ENCODE measurements at places on chromosomes 6 and 20.

GRCh38 chr6:18260448-18261106, 3.8 kb downstream of the DEK start:
- no peak for DNase-seq

GRCh38 chr20:38326309-38326708, 20.0 kb upstream of the LBP start:
- DNase-seq, result no peak

- DNase-seq, result no peak
Measured at GRCh38 chr20:63261795-63262528, 7.7 kb upstream of the NKAIN4 start.

- peak; percentile 2 for DNase-seq
Measured at GRCh38 chr6:119077643-119078375, 655 bp downstream of the FAM184A start.

DNA sequence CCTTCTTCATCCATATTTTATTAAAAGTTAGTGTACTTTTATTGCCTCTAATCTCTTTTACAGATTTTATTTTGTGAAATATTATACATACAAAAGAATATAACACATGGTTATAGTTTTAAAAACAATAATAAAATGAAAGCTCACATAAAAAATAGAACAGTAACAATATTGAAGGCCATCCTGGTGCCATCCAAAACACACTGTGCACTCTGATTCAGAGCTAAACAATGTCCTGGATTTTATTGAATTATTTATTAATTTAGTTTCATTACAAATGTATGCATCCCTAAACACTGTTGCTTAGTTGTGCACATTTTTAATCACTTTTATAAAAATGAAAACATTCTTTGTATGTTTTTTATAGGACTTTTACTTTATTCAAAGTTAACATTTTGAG, 32.9 kb downstream of the RNF217 start:
- DNase-seq, result no peak

DNA sequence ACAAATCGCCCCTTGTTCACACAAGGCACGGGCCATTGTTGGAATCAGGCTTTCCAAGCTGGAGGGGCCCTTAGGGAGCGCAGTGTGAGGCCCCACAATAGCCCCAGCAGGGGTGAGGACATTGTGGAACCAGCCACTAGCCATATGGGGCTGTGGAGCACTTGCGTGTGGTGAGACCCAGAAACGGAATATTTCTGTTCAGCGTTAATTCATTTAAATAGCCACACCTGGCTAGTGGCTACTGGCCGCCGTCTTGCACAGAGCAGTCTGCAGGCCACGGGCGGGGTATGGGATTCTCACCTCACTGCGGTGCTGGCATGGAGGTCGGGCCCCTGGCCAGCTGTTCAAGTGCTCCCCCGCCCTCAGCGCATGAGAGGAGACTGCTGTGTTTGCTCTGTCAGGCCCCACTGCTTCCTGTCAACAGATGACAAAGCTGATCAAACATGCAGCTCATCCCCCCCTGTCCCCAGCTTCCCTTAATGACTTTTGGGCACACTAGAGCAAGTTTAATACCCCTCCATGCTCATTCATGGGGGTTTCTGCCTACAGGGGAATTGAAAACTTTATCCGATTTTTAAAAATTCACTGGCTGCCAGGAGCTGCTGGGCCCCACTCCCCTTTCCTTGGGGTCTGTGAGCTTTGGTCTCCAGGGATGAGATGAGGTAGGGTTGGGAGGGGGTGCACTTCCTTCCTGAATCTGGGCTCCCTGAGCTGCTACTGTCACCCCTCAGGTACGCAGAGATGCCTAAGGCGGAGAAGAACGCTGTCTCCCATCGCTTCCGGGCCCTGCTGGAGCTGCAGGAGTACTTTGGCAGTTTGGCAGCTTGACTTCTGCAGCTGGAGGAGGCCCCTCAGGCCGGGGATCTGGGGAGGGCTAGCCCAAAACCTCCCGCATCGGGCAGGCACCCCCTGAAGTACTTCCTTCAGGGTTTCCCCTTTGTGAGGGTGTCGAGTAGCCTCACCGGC, 13.6 kb downstream of the ITPA start:
- peak; percentile 99 for DNase-seq

DNA sequence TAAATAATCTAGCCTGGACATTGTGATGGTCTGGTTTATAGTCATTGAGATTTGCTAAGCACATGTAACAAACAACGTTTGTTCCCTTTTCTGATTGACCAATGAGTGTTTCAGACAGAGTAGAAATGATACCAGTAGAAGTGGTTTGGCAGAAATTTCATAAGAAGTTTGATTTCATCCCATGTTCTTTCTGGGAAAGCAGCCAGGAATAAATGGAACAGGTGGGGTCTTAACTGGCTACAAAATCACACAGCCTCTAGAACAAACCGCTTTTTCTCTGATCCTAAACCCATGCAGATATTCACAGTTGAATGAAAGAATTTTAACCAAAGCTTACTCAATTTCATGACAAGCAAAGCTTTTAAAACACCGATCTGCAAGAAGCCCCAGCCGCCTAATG, 227.5 kb downstream of the UST start:
- no peak for DNase-seq

DNA sequence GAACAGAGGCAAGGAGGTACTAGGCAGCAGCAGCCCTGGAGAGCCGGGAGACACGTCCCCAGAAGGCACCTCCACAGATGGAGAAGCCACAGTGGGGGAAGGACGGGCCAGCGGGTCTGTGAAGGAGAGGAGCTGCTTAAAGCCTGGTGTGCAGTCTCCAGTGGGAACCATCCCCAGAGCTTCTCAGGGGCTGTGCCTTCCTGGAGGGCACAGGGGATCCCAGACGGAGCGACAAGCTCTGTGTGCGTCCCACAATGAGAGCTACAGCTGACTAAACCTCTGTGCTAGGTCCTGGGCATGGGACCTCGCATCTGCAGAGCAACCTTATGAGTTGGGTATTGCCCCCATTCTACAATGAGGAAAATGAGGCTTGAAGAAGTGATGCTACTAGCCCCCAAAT, 50.7 kb downstream of the EZR start:
- no peak for DNase-seq

- DNase-seq, result no peak
Measured at GRCh38 chr20:20173254-20173653, 120.9 kb downstream of the CFAP61 start.

DNA sequence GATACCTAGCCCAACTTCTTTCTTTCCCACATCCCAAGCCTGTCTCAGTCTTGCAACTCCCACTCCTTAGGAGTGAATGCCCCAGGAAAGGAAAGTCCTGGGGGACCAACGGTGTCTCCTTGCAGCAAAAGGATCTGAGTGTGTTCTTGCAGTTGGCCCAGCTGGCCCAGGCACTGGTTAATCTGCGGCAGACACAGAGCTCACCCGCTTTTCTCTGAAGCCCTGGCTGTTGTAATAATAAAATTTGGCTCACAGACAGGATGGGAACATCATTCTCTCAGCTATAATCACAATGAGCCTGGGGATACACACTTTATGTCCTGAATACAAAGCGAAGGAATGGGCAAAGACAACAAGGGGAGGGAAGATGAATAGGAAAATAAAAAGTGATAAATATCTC, 287.0 kb upstream of the PRND start:
- no peak for DNase-seq

GRCh38 chr6:21598674-21599023, 5.1 kb downstream of the SOX4 start:
- DNase-seq, result no peak

DNA sequence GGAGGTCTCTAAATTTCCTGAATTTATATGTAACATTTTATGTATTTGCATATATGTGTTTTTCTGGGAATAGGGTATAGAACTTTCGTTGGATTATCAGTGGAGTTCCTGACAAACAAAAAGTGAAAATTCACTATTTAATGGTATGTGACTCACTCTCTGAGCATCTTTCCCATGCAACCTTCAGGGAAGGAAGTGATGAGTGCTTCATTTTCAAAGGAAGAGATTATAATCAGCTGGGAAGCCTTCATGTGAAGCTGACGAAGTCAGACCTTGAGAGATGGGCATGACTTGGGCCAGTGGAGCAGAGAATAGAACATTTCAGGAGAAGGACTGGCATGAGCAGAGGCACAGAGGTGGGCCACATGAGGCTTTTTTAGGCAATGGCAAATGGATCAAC, 72.7 kb downstream of the FAXC start:
- no peak for DNase-seq

- DNase-seq, result no peak
Measured at GRCh38 chr20:53412577-53413185, 181.0 kb downstream of the ZNF217 start.

GRCh38 chr6:133136177-133136880, 104.8 kb upstream of the EYA4 start:
- DNase-seq, result no peak

- no peak for DNase-seq
Measured at GRCh38 chr6:69883551-69883950, 17.2 kb downstream of the COL19A1 start.

- no peak for DNase-seq
Measured at GRCh38 chr6:2426561-2427340, 181.3 kb upstream of the GMDS start.

DNA sequence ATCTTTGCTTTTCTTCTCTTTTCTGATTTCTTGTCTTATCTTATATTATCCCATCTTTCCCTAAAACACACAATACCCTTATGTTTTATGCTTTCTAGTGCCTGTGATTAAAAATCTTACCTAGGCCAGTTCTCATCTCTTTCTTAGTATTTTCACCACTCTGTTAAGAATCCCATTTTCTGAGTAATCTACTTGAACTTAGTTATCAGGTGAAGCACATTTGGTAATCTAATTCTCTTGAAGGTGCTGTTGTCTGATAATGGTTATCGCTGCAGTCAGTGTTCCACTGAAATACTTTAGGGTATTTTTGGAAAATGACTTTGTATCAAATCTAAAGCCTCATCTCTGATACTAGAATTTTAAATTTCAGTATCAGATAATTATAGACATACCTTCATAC, 192.5 kb upstream of the MAN1A1 start:
- no peak for DNase-seq

GRCh38 chr6:56050530-56051201, 175.3 kb upstream of the BMP5 start:
- no peak for DNase-seq

- DNase-seq, result no peak
Measured at GRCh38 chr6:81531869-81532561, 220.5 kb downstream of the TENT5A start.

DNA sequence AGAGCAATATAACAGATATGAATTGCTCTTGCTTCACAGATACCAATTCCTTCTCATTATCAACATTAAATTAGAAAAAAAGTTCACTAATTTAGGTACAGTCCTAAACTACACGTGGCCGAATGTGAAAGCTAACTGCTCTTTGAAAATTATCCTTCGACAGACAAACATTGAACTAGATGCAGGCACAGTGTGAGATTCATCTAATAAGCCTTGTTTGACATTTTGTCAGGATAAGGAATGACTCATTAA, 1.1 kb downstream of the FAM184A start:
- DNase-seq, result no peak

- DNase-seq, result no peak
Measured at GRCh38 chr20:47305667-47306066, 50.8 kb downstream of the ZMYND8 start.

DNA sequence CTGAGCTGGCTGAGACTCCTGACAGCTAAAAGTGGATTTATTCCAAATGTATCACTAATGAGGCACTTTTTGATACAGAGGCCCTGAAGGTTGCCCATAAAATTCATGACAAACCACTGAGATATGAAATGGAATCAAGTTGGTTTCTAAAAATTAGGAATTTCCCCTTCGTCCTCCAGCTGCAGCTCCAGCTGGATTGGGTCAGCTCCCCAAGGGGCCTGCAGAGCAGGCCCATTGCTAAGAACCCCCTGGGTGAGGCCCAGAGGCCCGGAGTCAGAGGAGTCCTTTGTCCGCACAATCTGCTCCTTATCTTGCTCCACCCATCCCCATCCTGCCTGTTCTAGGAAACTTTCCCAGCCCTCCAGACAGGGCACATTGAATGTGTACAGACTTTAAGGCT, 163.5 kb upstream of the TOP1 start:
- DNase-seq, result no peak

DNA sequence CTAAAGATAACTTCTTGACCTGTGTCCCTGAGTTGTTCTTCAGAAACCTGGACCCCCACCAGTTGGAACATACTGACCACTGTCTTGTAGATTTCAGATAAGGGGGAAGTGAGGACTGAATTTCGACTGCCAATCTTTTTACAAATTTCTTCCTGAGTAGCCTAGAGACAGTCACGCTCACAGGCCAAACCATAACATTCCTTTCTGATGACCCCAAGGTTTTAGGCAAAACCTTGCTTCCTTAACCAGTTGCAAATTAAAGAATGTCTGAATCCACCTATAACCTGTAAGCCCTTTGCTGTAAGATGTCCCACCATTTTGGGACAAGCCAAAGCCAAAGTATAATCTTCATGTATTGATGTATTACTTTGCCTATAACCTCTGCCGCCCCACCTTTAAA, 306.9 kb downstream of the LRFN2 start:
- DNase-seq, result no peak

DNA sequence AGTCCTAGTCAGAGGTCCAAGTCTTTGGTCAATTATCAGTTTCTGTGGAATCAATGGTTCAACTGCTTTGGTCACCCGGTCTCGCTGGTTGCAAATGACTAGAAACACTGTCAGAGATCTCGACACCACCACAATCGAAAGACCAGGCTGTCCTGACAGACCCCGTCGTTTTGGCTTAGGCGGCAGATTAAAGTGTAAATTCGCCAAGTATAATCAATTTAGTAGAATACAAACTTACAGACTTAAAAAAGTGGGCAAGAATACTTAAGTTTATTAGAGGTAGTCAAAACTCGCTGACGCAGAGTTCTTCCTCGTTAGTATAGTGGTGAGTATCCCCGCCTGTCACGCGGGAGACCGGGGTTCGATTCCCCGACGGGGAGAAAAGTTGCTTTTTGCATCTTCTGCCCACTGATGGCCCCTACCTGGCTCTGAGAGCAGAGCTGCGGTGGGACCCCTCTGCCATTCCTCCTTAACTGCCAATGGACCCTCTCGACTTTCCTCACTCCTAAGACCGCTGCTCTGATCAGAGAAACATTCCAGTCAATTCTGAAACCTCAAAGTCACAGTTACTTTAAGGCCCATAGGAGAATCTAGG, 30.6 kb upstream of the ZNF184 start:
- DNase-seq, result peak; percentile 64

DNA sequence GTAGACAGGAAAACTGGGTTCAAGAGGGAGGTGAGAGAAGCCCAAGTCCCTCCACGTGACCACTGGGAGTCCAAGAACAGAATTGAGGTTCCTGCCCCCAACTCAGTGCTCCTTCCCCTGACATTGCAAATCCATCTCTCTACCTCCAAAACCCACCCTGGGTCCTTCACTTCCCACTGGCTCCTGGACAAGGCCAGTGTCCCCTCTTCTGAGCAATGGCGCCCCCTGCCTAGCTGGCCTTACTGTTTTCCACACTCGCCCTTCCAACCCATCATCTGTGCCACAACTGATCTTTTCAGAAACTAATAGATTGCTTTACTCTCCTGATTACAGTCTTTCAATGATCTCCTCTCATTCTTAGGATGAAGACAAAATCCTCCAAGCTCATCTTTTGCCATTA, 200.3 kb downstream of the ANKRD60 start:
- DNase-seq, result no peak

DNA sequence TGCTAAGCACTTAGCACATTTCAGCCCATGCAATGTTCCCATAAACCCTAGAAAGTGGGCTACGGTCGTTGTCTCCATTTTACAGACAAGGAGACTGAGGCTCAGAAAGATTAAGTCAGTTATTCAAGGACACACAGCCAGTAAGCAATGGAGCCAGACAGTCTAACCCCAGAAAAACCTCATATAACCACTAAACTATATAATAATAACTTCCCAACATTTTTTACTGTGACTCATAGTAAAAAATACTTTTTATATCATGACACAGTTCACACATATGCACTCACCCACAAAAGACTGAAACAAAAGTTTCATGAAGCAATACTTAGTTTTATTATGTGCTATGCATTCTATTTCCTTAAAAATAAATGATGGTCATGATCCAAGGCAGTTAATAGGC, 66.2 kb upstream of the EYA2 start:
- no peak for DNase-seq

All from NCI-H2081 (cell line).